ENCODE measurements at places on chromosomes 12 and 14.

DNA sequence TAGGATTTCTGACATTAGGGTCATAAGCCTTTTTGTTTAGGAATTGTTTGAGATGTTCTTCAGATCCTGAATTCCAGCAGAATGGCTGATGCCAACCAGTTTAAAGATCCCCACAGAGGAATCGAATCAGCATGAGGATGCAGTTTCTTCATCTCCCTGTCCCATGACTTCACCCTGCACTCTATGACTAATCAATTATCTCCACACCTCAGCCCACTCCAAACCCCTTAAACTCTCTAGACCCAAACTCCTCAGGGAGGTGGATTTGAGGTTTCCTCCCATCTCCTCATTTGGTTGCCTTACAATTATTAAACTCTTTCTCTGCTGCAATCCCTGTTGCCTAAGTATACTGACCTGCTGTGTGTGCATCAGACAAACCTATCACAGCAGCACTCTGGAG, 86.5 kb upstream of the CRY1 start:
- DNase-seq = no peak

GRCh38 chr14:101333335-101334280, 227.7 kb upstream of the DIO3 start:
- DNase-seq = no peak

- DNase-seq = no peak
These were observed 43.5 kb downstream of the IPO8 start for GRCh38 chr12:30652034-30652696.

DNA sequence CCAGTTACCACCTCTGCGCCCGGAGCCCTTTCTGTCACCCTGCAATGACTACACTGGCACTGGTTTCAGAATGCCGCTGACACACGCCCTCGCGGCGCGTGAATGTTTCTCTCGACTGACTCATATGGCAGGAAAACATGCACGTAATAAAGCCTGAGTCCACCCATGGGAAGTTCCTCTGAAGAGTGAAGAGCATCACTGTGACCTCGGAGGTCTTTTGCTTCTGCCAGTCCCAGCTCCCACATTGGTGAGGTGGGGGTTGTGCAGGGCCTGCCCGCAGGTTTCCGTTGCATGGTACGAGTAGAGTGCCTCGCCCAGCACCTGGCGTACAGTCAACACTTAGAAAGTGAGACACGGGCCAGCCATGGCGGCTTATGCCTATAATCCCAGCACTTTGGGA, 11.1 kb upstream of the SLC6A12 start:
- no peak for DNase-seq

DNA sequence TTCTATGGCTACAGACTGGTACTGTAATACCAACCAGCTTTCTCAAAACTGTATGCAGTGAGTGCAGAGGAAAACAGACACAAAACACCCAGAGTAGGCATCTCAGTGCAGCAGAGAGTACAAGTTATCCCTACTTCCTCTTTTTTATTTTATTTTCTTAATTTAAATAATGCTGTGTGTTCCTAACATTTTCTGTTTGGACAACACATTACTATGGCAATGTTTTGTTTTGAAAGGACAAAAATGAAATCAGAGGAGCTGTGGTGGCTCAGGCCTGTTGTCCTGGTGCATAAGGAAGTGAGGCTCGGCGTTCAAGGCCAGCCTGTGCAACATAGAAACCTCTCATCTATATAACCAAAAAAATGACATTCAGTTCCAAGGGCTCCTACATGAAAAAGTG, 33.7 kb upstream of the SELPLG start:
- no peak for DNase-seq

GRCh38 chr12:116448165-116448739, 110.9 kb upstream of the MAP1LC3B2 start:
- DNase-seq = no peak

DNA sequence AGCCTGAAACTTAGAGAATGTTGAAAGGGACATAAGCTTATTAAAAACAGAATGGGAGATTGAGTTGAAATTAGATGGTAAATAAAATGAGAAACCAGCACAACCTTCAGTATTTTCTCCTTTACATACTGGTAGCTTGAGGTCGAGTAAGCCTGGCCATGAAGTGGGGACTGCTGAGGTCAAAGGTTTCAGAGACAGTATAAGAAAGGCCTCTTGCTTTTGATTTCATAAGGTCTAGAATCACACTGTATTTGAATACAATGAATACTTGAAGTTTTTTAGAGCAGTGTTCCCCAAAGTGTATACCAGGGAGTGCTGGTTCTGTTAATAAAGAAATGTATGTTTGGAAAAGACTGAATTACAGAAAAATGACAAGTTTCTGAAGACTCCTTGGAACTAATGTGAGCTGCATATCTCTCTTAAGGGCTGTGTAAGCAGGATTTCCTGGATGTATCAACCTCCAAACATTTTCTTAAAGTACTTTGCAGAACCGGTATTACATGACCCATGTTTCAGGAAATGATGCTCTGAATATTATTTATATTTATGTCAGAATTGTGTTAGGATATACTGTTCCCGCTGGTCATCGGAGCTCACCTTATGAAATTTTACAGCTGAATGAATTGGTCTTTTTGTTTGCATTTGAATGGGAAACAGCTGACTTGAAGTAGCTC, 85.0 kb downstream of the AKAP6 start:
- DNase-seq = no peak

GRCh38 chr14:104650057-104650980, 39.1 kb upstream of the INF2 start:
- DNase-seq = peak; percentile 99

DNA sequence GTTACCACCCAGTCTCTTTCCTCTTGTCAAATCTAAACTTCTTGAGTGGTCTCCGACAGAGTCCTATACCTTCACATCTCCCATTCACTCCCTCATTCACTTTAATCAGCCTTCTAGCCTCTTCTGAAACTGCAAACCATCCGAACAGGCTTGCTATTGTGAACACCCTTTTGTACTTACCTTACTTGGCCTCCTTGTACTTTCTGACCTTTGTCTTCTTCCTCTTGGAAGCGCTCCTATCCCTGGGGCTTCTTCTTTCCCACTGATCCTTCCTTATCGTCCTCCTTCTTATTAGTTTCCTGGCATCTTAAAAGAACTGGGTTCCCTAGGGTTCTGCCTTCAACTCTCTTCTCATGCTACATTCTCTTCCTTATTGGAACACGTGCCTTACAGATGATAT, 76.9 kb upstream of the HIF1A start:
- no peak for DNase-seq

DNA sequence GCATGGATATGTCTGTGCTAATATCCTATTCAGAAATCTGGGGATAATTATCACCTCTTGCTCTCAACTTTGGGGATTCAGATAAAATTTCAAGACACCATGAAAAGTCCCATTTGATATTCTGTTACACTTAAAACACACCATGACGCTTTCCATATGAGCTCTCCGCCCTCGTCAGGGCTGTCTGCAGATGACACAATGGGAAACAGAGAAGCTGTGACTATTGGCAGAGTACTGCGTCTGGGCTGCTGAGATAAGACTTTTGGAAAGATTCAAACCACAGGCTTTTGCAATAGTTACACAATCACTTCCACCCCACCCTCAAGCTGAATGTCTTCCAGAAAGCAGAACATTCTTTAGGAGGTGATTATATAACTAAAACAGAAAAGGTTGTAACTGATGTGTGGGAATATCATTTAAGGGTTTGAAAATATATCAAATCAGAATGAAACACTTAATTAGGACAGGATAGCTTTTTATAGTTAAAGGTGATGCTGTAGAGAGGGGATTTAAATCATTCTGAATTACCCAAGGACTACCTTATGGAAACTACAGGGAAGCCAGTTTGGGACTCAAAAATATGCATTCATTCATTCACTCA, 75.3 kb upstream of the TMPO start:
- no peak for DNase-seq

- no peak for DNase-seq
These were observed 33.5 kb upstream of the ATP2A2 start for GRCh38 chr12:110247340-110248095.

DNA sequence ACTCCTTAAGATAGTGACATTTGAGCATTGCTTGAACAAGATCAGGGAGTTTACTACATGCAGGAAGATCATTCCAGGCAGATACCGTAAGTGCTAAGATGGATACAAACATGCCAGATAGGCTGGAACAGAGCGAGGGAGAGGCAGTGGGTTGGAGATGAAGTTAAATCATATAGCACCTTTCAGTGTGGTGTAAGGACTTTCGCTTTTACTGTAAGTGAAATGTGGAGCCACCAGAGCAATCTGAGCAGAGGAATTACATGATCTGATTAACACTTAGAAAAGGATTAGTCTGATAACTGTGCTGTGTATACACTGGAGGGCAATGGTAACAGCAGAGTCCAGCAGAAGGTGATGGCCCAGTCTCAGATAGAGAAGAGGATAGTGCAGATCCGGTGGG, 163.0 kb upstream of the SSTR1 start:
- DNase-seq = no peak

DNA sequence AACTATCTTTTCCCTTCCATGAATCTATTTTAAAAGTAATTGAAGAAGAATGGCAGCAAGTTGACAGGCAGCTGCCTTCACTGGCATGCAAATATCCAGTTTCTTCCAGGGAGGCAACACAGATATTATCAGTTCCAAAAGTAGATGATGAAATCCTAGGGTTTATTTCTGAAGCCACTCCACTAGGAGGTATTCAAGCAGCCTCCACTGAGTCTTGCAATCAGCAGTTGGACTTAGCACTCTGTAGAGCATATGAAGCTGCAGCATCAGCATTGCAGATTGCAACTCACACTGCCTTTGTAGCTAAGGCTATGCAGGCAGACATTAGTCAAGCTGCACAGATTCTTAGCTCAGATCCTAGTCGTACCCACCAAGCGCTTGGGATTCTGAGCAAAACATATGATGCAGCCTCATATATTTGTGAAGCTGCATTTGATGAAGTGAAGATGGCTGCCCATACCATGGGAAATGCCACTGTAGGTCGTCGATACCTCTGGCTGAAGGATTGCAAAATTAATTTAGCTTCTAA, 18.4 kb downstream of the TMPO start:
- DNase-seq = no peak

DNA sequence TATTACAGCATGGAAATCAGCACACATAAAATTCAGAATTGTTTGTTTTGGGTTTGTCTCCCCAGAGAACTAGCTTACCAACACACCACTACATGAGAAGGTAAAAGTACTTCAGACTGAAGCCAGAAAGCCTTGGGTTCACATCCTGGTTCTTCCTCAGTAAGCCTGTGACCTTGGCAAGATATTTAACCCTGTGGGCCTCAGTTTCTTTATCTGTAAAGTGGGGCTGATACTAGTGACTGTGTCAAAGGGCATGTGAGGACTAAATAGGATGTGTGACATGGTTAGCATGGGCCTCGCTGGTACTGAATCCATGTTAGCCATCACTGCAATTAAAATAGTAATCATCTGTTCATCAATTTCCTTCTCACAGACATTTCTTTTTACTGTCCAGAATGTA, 366.1 kb downstream of the MED13L start:
- DNase-seq = no peak

DNA sequence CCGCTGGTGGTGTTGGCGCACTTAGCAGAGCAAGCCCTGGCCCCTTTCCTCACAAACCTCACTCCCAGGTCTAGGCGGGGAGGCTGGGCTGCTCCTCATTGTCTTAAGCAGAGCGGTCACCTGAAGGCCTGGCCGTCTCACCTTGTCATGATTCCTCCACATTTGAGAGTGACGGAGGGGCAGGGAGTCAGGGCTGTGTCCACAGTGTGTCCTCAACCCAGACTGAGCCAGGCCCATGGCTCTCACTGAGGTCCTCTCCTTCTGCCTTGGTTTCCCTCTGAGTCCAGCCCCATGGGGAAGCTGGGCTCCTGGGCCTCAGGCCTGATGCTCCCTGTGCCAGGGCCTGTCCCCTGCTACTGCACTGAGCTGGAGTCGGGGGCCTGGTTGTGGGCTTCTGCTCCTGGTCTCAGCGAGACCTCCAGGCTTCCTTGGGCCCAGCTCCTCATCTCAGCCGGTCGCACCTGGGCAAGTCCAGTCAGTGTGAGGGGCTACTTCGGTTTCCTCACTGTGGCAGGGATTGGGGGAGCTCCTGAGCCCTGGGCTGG, 44.9 kb downstream of the KRT80 start:
- DNase-seq = no peak

Measured in D721Med (cell line).